ENCODE measurements at places on chromosomes 5 and 9.

DNA sequence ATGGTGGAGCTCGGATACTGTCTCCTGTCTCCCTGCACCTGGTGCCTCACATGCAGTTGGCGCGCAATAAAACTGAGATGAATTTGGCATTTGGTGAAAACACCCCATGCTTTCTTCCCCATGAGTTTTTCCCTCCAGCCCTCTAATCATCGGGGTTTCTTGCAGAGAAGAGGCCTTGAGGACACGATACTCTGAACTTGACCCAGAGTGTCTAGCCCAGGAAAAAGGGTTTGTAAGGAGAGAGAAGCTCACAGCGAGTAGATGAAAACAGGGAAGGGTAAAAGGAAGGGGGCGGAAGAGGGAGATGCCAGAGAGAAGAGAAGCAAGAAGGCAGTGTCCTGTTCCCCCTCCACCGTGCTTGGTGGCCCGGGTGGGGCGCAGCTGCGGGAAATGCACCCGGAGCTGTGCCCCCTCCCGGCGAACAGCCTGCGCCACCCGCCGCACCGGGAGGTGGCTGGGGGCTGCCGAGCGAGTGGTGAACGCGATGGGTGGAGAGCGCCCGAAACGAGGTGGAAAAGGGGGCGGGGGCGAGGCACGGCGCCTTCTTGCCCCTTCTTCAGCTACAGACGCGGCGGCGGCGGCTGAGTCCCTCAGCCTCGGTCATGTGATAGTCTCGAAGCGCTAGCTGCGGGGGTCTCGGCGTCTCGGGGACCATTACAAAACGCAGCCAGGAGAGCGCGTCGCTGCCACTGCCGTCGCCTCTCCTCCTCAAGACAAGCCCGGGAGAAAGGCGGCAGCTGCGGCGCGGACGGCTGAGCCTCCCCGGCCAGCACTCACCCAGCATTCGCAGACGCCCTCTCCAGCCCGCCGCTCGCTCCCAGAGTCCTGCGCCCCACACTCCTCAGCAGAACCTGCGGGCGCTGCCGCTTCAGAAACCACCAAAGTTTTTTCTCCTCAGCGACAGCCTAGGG is 1.1 kb upstream of the FOXB2 start:
- no peak for DNase-seq

- DNase-seq: no peak
Measured at GRCh38 chr9:21558079-21558478, 76.0 kb upstream of the IFNE start.

DNA sequence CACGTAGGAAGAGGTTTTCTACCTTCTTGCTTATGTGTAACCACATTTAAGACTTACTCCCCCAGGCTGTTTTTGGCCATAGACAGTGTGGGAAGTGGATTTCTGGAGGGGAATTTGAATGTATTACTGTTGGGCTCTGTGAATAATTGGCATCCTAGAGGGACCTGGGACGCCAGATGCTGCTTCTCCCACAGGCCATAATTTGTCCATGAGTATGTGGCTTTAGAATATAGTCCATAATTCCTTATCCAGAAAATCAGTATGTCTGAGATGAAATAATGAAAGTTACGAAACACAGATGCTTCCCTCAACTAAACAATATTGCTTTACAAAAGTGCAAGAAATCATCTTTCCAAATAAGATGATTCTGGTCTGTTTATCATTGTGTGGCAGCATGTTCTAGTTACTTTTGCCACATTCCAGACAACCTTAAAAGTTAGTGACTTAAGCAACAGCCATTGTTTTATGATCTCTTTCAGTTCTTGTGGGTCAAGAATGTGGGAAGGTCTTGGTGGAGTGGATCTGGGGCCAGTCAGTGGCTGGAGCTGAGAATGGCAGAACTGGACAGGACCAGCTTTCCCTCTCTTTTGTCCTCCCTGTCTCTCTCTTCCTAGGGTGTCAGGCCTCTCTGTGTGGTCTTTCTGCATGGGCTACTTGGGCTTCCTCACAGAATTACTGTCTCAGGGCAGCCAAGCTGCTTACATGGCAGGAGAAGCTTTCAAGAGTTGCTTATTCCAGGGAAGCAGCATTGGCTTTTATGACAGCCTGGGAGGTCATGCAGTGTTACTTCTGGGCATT is 79.4 kb downstream of the FBXL7 start:
- DNase-seq: no peak

DNA sequence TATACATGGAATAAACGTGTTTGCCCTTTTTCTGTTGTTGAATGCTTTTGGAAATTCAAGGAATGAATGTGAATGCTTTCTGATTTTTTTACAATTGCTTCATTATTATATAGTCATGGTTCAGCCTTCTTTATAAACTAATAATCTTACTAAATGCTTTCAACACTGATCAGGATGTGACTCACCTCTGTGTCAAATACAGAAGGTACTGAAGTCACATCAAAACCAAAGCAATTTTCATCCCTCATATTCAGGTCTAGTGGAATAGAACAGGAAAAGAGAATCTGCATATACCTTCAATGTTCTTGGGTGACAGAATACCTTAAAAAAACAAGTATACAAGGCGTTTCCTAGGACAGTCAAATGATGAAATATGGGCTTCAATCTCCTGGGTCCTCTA is 170.7 kb downstream of the PDE4D start:
- no peak for DNase-seq

DNA sequence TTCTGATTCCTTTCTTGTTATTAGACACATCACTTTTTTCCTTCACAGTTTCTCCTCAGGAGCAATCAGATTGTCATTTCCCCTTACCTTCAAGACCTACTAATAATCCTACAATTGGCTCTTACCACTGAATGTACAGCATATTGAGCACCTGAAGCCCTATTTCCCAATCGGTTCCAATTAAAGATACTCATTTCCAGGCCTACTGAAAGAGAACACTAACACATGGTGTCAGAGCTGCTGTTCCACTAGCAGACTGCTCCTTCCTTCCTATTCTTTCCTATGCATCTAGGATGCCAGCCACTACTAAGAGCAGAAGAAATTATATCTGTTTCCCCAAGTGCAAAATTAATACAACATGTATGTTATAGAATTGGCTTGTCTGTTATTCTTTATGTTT is 34.6 kb downstream of the SKIC3 start:
- DNase-seq: no peak

DNA sequence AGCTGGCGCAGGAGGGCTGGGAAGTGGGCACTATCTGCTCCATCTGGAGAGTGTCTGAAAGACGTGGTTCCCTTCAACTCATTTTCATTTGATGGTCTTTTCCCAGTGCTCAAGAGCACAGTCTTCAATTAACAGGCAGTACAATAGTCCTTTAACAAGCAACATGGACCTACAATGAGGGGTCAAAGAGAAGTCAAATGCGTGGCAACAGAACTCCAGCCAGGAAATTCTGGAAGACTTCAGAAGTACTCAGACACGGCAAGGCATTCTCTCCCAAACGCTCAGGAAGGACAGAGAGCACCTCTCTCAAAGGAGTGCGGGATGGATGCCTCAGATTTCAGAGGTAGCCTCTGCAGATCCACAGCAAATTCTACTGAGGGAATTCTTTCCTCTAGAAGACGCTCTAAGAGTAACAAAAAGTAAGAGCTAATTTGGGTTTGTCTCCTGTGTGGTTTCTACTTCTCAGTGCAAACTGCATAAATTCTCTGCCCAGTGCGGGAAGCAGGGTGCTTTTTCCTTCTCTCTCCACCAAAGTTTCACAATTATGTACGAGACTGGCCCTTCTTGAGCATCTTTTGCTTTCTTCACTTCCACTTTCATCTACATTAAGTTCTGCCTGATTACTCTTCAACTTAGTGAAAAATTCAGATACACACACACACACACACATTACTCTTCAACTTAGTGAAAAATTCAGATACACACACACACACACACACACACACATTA is 56.4 kb downstream of the LHFPL2 start:
- DNase-seq: no peak

DNA sequence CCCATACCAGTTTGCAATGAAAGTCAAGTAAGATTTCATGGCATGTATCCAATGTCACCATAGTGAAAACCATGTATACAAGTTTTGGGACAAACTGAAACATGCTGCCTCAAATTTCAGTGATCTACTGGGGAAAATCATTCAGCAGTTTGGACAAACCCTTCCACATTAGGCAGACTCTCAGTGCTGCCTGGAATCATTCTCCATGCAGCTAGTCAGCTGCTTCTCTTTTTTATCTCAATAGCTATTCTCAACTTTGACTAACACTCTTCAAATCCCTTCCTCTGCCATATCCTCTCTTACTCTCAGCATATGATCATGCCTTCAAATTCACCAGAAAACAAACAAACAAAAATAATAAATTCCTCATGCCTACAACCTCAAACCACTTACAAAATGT is 323.3 kb downstream of the MAN2A1 start:
- no peak for DNase-seq

GRCh38 chr9:134294153-134295071 is 31.8 kb upstream of the RXRA start:
- DNase-seq: no peak

DNA sequence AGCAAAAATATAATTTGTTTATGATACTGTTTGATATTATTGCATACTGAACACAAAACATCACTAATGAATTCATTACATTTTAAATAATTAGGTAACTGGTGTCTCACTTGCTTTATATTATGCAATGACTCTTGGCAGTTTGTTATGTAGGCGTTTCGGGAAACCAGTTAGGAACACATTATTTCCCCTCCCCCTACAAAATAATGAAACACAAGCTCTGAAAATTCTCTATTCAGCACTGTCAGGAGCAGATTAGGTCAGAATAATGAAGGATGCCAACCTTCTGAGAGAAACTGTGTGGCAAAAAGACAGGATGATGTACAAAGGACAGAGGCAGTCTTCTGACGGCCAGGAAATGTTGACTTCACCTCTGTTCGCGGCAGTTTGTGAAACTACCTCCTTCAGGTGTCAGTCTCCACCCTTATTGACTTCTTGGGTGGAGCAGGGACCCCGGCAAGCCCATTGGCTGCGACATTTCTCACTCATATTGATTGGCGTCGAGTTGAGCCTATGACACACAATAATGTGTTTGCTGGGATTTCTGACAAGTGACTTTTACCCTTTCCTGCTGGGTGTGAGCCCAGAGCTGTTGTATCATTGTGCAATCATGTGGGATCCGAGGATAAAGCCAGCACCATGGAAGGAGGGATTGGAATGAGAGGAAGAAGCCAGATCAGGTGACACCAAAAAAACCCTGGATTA is 33.9 kb downstream of the SH3PXD2B start:
- peak; percentile 69 for DNase-seq

Data from hypothalamus (tissue), 51 donors.